ENCODE measurements at places on chromosomes 7 and 10.

DNA sequence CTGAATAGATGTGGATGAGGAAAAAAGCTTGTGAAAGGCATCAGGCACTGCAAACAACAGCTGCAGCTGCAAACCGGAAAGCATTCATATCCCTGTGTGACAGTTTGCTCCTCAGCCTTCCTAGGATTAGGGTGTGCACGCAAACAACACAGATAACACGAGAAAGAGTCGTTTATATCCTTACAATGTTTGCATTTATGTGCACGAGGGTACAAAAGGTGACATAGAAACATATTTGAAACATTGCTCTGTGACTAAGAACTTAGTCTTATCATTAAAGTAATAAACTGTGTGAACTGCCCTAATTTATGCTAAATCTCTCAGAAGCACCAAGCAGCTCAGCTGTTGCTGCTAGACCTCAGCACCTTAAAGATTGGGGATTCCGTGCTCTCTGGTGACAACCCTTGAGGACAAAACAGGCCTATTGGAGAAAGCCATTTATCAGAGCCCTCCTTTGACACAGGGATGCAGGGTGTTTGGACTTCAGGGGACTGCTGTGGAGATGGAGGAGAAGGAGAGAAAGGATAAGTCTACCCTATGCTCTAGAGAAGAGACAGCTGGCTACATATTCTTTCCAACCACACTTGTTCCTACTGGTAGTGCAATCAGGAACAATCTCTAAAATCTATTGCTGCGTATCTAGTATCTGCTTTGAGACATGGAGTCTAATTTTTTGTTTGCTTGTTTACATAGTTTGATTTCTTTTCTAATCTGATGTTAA lies 176.2 kb downstream of the GNAT3 start:
- DNase-seq, result no peak

GRCh38 chr7:105807448-105807762 lies 69.0 kb downstream of the ATXN7L1 start:
- DNase-seq, result no peak

DNA sequence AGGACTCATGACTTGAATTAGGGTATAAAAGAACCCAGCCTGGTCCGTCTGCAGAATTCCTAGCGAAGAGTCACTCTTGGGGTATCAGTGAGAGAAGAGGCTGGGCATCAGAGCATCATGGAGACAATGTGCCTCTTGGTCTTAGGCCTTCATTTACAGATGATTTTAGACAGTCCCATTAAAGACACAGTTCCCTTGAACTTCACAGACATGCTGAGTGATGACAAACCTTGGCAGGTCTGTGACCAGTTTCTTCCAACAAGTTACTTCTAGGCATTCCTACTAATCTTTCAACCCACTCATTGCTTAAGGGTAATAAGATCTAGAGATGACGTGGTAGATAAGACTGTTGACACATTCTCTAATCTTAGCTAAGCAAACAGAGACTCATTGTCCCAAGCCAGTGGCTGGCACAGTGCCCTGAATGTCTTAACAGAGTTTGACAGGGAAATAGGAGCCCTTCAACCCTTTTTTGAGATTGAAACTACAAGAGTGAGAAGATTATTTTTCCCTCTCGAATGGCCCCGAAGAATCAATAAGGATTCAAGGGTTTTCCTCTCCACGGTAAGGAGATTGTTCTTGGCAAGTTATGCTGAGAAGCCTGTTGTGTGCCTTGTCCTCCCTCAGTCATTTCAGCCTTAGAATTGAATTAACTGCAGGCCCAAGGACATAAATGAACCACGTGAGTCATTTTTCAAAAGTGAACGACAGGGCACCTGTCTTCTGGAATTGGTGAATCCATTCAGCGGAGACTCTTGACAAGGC lies 281.1 kb downstream of the CCDC3 start:
- DNase-seq, result peak; percentile 20

DNA sequence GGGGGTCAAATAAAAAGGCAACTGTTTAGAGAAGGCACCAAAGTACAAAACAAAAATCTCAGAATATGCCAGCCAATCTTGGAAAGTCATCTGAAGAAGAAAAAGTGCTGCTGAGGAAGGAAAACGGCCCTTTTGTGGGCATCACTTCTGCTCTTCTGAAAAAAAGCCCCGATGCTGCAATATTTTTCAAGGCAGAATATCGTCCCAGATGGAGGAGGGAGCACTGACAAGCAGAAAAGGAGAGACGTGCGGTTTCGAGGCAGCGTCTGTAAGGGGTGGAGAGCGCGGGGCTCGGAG lies 959 bp upstream of the ATRNL1 start:
- no peak for DNase-seq

- peak; percentile 73 for DNase-seq
Measured at GRCh38 chr7:2608921-2609411, 22.8 kb upstream of the TTYH3 start.

DNA sequence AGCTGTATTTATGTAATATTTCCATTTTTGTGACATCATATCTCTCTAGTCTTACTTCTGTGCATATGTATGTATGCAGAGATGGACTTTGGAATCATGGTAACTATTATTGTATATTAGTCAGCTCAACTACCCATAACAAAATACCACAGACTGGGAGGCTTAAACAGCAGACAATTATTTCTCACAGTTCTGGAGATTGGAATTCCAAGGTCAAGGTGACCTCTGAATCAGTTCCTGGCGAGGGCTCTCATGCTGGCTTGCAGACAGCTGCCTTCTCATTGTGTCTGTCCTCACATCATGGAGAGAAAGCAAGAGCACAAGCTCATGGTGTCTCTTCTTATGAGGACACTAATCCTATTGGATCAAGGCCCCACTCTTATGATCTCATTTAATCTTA lies 79.1 kb downstream of the RAMP3 start:
- no peak for DNase-seq

DNA sequence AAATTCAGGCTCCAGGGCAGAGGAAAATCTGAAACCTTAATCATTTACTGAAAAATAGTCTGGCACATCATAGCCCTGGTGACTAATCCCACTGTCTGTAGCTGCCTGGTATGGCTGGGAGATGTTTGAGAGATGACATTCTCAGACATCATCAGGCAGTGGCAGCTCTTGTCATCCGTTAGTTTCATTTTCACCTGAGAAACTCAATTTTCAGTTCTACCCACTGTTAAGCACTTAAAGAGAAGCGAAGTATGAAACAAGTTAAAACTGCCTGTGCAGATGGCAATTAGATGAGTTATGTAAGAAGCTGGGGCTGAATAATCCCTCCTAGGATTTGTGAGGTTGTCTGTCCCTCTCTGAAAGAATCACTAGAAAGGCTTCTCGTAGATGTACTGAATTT lies 150.2 kb downstream of the NSUN6 start:
- DNase-seq, result no peak

DNA sequence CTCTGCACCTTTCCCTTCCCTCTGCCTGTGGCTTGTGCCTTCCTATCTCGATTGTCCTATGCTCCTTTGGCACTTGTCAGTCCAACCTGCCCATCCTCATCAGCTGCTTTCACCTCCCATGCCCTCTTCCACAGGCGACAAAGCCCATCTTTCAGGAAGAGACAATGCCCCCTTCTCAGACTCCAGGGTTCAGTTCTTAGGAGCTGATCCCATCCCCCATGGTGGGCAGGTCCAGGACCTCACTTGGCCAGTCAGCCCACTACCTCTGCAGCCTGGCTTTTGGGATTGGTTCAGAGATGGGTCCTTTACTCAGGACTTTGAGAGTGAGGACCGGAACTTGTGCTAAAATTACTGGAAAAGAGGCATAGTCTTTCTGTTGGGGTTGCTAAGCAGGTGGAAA lies 74.0 kb upstream of the NANOS1 start:
- no peak for DNase-seq

DNA sequence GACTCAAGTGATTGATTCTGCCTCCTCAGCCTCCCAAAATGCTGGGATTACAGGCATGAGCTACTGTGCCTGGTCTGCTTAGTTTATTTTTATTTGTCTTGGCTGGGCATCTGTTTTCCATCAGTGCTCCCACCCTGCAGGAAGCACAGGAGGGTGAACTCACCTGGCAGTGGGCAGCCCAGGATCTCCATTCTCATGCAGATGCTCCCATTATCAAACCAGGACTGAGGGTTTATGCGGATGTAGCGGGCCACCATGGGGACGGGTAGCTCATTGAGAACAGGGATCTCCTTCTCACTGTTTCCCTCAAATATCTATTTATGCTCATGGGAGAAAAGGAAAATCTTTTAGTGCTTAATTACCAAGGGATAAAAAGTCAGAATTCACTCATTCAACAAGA lies 93.8 kb downstream of the CPXM2 start:
- no peak for DNase-seq

DNA sequence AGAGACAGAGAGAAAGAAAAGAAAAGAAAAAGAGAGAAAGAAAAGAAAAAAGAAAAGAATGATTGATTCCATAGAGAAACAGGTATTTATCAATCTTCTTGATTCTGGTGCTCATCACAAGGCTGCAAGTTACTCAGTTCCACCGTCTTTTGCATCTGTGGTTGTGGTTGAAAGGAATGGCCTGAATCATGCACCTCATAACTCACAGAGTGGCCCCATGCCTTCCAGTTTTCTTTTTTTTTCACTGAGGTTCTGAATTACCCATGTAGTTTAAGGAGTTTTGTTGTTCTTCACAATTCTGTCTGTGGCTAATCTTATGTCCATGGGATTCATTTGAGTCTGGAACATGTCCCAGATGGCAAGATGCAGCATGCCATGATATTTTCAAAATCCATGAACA lies 156.0 kb downstream of the ZNF33B start:
- no peak for DNase-seq

- no peak for DNase-seq
Measured at GRCh38 chr10:37803269-37803668, 54.1 kb downstream of the ZNF248 start.

- DNase-seq, result no peak
Measured at GRCh38 chr7:112448381-112448780, 1.9 kb upstream of the IFRD1 start.

DNA sequence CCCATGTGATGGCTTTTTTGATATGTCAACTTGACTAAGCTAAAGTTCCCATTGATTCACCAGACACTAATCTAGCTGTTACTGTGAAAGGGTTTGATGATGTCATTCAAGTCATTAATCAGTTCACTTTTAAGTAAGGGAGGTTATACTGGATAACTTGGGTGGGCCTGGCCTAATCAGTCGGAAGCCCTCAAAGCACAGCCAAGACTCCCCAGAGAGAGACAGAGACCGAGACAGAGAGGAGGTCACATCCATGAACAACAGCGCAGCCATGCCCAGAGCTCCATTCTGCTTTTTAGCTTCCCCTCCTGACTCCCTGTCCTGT lies 103.4 kb downstream of the TRIL start:
- no peak for DNase-seq

- DNase-seq, result no peak
Measured at GRCh38 chr10:123478116-123478515, 188.0 kb upstream of the GPR26 start.

DNA sequence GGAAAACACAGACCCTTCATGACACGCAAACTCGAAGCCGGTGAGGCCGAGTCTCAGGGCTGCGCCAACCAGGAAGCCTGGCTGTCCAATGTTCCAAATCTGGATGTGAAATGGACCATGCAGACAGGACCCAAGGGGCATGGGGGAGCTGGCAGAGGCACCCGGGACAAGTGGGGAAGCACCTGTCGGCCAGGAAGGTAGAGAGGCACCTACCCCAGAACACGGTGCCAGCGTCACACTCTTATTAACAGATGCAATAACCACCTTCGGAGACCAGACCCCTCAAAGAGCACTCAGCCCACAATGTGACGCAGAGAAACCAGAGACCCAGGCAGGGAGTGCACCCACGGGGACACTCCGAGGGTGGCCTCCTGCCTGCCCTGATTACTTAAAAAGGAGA lies 88.3 kb upstream of the PDGFA start:
- DNase-seq, result no peak

- no peak for DNase-seq
Measured at GRCh38 chr7:105389088-105389650, 448 bp upstream of the SRPK2 start.

- DNase-seq, result no peak
Measured at GRCh38 chr7:148979827-148980226, 48.5 kb downstream of the PDIA4 start.

- DNase-seq, result no peak
Measured at GRCh38 chr10:89369156-89370105, 8.4 kb upstream of the IFIT1B start.

GRCh38 chr7:74657692-74658177 lies at the start of gene GTF2I:
TSS of gene GTF2I (plus strand) at chr7:74657718. CDS start at chr7:74689129, 31,411 bp downstream.
- no peak for DNase-seq

DNA sequence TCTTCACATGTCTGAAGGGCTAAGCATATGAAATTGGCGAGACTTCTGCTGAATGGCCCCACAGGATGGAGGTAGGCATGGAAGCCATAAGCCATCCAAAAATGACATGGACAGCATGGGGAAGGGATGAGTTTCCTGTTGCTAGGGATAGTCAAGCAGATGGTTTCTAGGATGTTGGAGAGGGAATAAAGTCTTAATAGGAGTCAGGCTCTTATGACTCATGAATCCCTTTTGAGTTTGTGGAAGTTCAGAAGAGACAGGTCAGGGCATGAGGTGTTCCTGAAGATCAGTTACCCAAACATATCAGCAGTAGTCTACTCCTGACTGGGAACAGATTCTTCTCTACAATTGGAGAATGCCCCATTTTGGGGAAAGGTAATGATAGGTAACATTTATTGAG lies 243.9 kb downstream of the REEP3 start:
- DNase-seq, result no peak

DNA sequence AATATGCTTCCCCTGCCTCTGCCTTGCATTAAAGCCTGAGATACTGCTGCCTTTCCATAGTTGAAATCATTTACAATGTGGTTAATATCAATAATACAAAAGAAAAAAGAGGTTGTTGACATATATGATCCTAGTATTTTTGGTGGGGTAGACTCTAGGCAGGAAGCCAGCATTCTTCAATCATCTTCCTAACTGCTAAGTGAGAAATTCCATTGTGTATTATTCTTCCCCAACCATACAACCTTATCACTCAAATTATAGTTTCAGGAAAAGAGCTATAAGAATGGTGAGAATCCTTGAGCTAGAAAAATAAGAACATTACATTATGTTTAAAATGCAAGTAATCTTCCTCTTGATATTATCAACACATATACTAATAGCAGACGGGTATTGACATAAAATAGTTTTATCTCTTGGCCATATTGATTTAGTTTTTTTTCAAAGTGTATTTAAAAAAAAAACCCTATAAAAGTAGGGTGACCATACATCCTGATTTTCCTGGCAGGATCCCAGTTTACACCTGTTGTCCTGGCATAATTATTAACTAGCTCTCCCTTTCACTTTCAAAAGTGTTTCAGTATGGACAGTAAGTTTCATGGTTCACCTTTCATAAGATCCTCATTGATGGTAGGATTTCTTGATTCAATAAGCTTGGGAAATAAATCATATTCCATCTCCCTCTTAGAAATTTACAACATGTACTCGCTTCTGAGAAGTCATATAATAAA lies 33.4 kb upstream of the WASL start:
- no peak for DNase-seq

DNA sequence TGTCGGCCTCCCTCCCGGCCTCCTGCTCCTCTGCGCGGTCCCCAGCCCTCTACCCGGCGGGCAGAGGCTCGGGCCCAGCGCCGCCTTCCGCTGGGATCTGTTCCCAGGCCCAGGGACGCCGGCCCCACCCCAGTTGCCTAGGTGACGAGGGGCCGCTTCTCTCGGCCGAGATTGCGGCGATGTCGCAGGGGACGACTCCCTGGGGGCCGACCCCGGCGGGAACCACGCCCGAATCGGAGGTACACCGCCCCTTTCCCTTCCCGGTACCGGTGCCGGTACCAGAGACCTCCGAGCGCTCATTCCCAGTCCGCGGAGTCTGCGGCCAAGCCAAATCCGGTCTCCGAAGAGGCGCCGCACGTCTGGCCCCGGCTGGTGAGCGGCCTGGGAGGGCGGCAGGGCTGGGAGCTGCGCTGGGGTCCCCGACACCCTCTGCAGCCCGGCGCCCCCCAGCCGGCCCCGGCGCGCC lies at the start of gene CABCOCO1:
Gene CABCOCO1, plus strand, starts transcription at position 136 of the 466 bp plus-strand sequence. Its CDS starts 44 bp downstream, at position 180.
- DNase-seq, result peak; percentile 82

GRCh38 chr10:122279725-122280141 lies 8.6 kb downstream of the BTBD16 start:
- peak; percentile 68 for DNase-seq

Measured in iPS-NIHi11 (cell line).